ENCODE measurements at places on chromosomes 1 and 21.

- no peak for DNase-seq
Measured at GRCh38 chr1:59029411-59030167, 245.7 kb upstream of the JUN start.

- no peak for DNase-seq
Measured at GRCh38 chr1:112992780-112993179, 36.8 kb upstream of the SLC16A1 start.

DNA sequence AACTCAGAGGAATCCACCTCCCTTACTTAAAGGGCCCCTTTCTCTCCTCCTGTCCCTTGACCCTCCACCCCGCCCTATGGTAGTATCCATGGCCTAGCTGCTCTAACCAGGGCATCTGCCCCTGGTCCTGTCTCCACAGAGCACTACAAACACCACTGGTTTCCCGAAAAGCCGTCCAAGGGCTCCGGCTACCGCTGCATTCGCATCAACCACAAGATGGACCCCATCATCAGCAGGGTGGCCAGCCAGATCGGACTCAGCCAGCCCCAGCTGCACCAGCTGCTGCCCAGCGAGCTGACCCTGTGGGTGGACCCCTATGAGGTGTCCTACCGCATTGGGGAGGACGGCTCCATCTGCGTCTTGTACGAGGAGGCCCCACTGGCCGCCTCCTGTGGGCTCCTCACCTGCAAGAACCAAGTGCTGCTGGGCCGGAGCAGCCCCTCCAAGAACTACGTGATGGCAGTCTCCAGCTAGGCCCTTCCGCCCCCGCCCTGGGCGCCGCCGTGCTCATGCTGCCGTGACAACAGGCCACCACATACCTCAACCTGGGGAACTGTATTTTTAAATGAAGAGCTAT is 1.7 kb downstream of the BTG2 start:
- DNase-seq: no peak

DNA sequence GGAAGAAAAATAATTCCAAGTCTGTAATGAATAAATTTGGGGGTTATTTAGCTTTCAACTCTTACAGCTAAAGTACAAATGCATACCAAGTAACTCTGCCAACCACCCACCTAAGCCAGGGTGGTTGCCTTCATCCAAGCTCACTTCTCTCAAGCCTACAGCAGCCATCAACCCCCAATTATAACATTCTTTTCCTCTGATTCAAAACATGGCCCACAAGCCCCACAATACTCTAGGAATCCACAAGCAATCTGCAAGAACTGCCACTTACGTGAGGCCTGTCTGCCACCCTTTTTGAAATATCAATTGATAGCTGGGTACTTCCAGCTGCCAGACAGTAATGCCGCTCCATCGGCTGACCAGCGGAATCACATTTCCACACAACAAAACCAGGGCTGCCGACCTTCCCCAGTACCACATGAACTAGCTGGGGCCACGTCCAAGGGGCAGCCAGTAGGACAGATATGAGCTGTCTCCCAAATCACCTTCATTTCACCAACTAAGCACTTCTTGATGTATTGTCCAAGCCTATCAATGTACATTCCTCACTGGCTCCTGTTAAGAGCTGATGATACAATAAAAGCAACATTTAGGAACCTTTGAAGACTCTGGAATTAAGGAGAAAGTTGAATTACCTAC is 3.2 kb downstream of the LBR start:
- DNase-seq: no peak

DNA sequence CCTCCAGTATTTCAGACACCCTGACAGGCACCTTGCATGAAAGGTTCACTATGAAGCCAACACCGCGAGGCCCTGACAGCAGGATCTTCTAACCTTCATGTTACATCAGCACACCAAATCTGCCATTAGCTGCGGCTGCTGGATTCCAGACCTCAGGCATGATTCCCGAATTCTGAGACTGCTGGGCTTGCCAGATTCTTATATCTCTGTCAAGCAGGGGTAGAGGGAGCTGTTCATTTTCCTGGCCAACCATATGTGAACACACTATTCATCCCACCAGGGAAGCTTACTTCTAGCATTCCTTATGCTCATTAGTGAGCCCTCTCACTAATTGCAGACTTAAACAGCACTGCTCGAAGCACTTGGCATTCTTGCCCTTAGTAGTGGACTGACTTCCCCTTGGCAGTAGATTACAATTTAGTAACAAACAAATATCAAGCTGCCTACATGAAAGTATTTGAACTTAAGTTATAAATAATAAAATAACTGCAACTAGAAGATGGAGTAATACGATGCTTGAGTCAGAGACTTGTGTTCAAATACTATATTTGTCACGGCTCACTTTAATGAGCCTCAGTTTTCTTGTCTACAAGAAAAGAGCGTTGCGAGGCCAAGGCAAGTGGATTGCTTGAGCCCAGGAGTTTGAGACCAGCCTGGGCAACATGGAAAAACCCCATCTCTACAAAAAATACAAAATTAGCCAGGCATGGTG is 43.3 kb downstream of the NID1 start:
- DNase-seq: no peak

DNA sequence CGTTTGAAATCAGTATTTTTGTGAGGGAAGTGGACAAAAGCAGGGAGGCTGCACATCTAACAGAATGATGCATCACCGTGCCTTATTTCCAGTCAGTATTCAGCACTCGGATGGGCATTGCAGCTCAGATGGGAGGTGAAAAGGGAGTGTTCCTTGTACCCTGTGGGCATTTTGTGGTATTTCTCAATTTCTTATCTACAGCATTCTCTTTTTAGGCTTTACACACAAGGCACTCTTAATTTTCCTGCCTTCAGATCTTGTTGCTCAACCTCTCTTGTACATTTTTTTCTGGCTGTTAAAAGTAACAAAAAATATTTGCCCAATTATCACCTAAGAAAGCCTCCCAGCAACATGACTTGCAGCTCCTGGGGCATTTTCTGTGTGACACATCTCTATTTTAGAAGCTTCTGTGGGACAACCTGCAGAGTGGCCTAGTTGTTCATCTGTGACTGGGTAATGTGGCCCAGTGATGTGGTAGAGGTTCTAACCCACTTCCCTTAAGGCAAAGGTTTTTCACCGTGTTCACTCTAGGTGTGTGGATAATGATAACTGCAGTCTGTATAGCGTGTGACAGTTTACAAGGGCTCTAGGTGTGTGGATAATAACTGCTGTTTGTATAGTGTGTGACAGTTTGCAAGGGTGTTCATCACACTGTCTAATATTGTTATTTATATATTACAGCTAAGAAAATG is 257.2 kb downstream of the PTGER3 start:
- no peak for DNase-seq

GRCh38 chr1:110626889-110627288 is 20.7 kb upstream of the KCNA2 start:
- no peak for DNase-seq

GRCh38 chr1:233293556-233294446 is 1.7 kb downstream of the PCNX2 start:
- no peak for DNase-seq

GRCh38 chr1:24644100-24644384 is 940 bp downstream of the SRRM1 start:
- no peak for DNase-seq

- no peak for DNase-seq
Measured at GRCh38 chr1:91850708-91851107, 35.2 kb downstream of the TGFBR3 start.

DNA sequence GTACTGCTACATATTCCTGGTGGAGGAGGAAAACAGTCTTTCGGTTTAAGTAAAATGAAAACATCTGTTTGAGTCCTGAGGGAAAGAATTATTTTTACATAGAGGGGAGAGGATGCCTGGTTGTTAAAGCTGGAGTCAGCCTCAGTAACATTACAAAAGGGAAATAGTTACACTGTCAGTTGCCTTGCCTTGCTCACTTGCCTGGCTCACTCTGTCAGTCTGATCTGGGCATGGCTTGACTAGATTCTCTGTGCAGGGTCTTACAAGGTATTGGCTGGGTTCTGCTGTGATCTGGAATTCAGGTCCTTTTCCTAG is 8.4 kb upstream of the UBE2U start:
- DNase-seq: no peak

GRCh38 chr1:203521074-203521794 is 27.3 kb downstream of the OPTC start:
- DNase-seq: no peak

GRCh38 chr1:213683529-213683928 is 304.2 kb upstream of the PROX1 start:
- DNase-seq: no peak

DNA sequence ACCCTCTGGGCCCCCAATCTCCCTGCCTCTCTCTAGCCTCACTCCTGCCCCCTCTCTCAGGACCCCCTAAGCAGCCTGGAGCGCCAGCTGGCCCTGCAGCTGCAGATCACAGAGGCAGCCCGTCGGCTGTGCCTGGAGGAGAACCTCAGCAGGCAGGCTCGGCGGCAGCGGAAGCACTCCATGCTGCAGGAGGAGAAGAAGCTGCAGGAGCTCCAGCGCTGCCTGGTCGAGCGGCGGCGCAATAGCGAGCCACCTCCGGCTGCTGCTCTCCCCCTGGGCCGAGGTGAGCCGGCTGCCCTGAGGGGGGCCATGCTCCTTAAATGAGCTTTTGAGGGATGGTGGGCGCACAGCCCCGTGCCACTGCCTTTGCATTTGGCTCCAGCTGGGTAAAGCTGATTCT is 6.2 kb downstream of the INAVA start:
- no peak for DNase-seq

DNA sequence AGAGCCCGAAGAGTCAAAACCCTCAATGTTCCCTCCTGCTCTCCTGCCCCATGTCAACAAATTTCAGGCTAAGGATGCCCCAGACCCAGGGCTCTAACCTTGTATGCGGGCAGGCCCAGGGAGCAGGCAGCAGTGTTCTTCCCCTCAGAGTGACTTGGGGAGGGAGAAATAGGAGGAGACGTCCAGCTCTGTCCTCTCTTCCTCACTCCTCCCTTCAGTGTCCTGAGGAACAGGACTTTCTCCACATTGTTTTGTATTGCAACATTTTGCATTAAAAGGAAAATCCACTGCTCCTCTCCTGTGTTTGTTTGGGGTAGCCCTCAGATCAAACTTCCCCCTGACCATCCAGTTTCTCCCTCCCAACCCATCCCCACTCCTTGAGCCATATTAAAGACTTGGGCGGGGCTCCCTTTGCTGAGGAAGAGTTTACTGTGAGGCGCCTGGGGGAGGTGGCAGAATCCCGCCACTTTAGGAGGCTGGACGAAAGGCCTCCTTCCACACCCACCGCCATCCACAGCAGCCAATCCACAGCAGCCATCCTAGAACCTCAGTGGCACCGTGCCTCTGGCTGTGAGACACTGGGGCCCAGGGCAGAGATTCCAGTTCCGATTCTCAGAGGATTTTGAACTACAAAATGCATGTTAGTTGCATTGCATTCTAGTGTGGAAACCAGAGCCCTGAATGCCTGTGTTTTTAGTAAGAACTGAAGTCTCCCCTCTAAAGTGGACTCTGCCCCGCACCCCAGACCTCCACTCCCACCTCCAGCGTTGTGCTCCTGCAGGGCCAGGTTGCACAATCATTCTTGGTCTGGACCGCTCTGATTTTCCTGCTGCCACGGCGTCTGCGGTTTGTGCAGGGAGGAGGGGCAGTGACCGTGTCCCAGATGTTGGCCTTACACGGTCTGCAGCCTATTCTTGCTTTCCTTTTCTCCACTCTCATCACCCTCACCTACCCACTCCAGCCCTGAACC is 3.0 kb downstream of the OLFML3 start:
- no peak for DNase-seq

GRCh38 chr1:205082431-205082830 is 1.8 kb downstream of the TMEM81 start:
- DNase-seq: no peak

DNA sequence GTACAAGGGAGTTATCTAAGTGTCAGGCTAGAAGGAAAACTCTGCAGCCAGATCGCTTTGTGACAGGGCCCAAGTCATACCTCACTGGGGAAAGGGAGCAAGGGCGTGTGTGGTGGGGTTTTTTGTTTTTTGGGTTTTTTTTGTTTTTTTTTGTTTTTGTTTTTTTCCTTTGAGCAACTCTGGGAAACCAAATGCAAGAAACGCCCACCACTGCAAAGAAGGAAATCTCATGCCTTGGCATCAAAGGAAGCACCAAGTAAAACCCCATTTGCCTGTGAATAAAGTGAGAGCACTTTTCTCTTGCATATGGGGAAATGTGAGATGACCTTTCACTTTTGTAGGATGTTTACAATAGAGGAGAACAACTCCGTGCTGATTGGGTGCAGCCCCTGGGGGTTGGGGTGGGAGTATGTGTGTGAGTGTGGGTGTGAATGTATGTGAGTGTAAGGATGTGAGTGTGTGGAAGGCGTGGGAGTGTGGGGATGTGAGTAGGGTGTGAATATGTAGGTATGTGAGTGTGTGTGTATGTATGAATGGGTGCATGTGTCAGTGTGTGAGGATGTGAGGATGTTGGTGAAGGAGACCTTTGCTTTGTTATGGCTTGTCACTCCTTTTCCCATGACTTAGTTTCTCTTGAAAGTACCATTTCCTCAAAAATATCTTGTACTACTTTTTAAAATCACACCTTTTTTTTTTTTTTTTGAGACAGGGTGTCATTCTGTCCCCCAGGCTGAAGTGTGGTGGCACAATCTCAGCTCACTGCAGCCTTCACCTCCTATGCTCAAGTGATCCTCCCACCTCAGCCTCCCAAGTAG is 34.6 kb downstream of the IL12RB2 start:
- no peak for DNase-seq

- no peak for DNase-seq
Measured at GRCh38 chr21:43810505-43811261, 21.3 kb downstream of the RRP1 start.

GRCh38 chr1:3432306-3432705 is 22.2 kb upstream of the ARHGEF16 start:
- DNase-seq: no peak

GRCh38 chr1:164824542-164824941 is 265.6 kb downstream of the PBX1 start:
- DNase-seq: no peak

DNA sequence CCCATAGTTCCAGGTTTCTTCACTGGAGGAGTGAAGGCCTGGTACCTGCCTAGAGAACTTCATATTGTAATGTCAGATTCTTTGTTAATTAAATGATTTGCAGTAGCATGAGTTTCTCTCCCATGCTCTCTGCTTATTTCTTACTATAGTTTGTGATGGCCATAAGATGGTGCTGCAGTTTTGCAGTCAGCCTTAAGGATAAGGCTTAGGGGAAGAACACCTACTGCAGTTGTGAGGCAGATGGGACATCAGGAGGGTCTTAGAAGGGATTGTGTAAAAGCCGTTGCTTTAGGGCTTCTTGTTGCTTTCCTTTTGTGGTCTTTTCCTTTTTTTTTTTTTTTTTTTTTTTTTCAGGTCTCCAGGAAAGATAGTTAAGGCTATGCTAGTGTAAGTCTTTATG is 61.8 kb downstream of the MACF1 start:
- no peak for DNase-seq

- no peak for DNase-seq
Measured at GRCh38 chr1:117598489-117598888, 7.4 kb upstream of the TENT5C start.

GRCh38 chr1:246295968-246296367 is 211.1 kb downstream of the SMYD3 start:
- no peak for DNase-seq

DNA sequence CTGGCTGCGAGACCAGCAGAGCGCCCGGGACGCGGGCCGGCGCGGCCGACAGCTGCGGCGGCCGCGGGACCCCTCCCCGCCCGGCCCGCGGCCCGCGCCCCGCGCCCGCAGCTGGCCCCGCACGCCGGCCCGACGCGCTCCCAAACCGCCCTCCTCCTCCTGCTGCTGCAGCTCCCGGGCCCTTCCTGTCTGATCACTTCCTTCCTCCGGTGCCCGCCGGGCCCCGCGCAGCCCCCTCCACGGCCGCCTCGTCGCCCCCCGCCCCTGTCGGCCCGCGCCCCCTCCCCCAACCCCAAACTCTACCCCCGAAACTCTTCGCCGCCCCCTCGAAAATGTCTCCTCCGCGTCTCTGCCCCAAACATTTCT is 594 bp downstream of the LUZP1 start:
- no peak for DNase-seq
